Inflammatory macrophage (primary cell): ENCODE measurements at places on chromosomes 16 and 17.

GRCh38 chr16:765488-765865 lies 4.9 kb downstream of the MSLN start:
- no peak for DNase-seq

DNA sequence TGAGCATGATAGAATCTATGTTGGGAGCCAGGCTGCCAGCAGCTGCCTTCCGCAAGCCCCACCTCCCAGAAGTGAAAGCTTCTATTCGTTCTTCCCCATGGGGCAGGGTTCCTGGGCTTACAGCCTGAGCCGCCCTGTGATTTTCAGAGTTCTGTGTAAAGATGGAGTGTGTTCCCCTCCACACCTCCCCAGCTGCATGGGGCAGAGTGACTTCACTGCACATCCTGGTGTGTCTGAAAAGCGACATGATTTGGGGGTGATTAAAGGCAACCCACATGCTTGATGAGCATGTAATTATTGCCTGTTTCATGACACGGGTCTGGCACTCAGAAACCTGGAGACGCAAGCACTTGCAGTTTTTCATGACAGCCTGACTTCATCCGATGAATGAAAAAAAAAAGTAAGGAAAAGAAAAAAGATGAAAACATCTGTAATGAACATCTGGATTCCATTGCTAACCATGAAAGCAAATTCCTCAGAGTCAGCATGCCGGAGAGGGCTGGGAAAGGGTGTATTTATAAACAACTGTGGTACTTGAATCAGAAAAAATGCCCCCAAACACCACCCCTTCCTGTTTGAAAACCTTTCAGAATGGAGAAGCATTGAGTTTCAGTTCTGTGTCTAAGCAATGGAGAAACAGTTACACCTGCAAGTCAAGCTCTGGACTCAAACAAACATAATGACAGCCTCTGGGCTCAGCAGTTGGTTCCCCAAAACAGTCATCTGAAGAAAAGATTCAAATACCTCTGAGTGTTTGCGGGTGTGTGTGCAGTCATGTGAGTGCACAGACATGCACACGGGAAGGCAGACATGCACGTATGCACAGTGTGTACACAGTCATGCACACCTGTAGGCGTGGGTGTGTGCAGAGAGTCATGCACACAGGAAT lies 266.0 kb downstream of the ENGASE start:
- DNase-seq = no peak

GRCh38 chr17:17699491-17699890 lies 18.2 kb downstream of the RAI1 start:
- DNase-seq = no peak

GRCh38 chr17:41556306-41556705 lies 15.6 kb downstream of the KRT9 start:
- DNase-seq = no peak

DNA sequence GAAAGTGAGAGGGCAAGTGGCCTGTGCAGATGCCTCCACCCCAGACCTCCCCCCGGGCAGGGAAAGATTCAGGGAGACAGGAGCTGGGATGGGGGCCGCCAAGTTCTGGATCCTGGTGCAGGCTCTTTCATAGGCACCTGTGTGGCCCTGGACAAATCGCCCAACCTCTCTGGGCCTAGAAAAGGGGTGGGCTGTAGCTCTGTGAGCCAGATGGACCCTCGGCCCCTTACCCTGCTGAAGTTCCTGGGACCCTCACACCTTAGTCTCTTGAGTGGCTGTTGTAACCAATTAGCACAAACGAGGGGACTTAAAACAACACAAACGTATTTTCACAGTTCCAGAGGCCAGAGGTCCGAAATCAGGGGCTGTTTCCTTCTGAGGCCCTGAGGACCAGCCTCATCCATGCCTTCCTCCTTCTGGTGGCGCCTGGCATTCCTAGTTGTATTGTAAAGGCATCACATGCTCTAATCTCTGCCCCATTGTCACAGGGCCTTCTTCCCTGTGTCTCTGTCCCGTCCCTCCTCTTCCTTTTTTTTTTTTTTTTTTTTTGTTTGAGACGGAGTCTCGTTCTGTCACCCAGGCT lies 352.6 kb downstream of the SEC14L1 start:
- DNase-seq = peak; percentile 80

- no peak for DNase-seq
Measured at GRCh38 chr17:45048795-45049563, 2.5 kb downstream of the DCAKD start.

- no peak for DNase-seq
Measured at GRCh38 chr16:12468552-12468951, 335.1 kb downstream of the CPPED1 start.

- no peak for DNase-seq
Measured at GRCh38 chr17:57365420-57365819, 109.1 kb downstream of the MSI2 start.

DNA sequence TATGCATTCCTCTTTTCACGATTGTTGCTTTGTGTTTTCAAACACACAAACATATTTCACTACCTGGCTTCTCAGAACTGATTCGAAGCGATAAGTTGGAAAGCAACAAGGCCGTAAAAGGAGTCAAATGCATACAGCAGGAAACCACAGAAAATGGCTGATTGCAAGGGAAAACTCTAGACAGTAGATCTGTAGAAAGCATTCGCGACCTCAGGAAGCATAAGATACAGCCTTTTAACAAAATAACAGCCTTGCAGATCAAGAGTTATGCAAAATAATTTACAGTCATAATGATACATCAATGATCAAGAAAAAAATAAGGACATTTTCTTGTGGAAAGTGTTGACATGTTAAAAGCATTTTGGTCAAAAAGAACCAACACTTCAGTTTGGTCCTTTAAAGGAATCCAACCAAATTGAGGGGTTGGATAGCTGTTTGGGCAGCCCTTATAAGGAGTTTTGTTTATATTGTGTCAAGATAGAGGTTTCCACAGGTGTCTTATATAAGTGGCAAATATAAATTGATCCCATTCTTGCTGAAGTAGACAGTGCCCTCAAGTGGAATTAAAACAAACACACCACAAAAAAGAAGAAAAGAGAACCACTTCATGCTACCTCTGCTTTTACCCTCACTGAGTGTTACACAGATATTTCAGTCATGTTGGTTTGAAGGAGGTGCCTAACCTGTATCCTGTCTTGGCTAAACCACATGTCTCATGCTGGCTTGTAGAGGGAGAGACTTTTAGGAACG lies 5.5 kb downstream of the CYLD start:
- DNase-seq = peak; percentile 43

DNA sequence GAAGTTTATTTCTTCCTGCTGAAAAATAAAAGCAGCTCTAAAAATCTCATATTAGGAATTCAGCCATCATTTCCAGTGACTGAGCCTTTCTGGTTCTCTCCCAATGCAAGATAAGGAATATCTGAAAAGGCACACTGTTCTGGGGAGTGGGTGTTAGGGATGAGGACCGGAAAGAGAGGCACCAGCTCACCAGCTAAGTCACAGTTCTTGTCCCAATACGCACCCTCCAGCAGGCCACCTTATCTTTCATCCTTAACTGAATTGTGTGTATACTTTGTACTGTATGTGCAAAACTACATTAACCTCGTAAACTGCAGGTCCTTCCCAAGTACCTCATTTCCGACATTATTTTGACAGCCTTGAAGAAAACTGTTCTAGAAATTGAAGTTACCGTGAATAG lies 11.0 kb downstream of the AMFR start:
- peak; percentile 1 for DNase-seq

DNA sequence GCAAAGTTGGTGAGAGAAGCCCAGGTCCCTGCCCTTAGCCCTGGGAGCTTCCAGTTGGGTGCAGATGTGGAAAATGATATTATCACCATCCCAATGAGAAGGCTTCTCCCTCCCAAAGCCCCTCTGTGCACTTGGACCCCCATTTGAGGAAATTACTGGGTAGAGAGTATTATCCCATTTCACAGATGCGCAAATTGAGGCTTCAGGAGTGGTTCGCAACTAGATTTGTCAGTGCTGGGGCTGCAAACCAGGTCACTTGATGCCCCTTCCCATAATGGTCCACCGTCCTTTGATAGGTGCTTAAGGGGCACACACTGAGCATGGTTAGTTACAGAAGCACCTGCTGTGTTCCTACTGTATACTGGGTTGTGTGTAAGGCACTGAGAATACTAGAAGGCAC lies 14.3 kb upstream of the FOXN1 start:
- no peak for DNase-seq

GRCh38 chr16:4454623-4455022 lies 19.8 kb downstream of the NMRAL1 start:
- DNase-seq = no peak

GRCh38 chr17:42849451-42850181 lies 1.4 kb upstream of the AOC3 start:
- no peak for DNase-seq

- no peak for DNase-seq
Measured at GRCh38 chr17:39863244-39863917, 731 bp downstream of the IKZF3 start.

DNA sequence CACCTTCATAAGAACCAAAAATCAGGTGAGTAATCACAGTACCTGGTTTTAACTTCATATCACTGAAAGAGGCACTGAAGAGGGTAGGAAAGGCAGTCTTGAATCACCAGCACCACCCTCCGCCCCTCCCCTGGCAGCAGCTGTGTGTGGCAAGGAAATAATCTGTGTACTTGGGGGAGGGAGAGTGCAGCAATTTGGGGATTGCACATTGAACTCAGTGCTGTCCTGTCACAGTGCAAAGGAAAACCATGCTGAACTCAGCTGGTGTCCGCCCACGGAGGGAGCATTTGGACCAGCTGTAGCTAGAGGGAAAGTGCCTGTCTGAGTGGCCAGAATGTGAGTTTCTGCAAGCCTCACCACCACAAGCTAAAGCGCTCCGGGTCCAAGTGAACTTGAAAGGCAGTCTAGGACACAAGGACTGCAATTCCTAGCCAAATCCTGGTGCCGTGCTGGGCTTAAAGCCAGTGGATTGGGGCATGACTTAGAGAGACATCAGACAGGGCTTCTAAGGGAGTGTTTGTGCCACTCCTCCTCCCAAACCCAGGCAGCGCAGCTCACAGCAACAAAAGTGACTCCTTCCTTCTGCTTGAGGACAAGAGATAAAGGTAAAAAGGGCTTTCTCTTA lies 39.7 kb upstream of the ALDH3A1 start:
- peak; percentile 62 for DNase-seq

- no peak for DNase-seq
Measured at GRCh38 chr16:85991425-85991824, 92.5 kb downstream of the IRF8 start.

DNA sequence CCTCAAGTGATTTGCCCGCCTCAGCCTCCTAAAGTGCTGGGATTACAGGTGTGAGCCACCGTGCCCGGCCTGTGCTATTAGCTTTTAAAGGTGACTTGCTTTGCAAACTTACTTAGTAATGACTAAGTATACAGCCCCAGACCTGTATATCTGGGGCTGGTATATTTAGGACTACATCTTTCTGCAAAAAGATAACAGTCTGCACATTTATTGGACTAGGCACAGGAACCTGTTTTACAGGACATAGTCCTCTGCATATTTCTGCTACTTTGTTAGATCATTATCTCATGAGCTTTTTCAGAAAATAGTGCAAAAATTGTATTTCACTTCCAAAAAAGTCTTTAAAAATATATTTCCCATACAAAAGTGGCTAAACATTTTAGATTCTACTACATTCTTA lies 1.3 kb downstream of the KRT24 start:
- DNase-seq = no peak

DNA sequence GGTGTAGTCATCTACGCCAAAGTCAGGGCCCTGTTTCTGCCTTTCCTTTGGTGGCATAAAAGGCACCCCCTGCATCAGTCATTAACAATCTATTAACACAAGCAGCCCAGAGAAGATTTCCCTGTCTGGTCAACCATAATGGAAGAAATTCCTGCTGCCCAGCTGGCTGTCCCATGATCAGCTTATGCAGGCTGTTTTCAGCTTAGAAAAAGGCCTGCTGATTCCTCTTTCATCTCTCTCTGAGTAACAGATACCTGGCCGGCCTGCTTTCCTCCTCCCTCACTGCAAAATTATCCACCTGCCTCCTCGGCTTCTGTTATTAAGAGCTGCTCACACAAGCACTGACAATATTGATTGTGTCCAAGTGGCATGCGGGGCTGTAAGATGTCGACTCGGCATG lies 70.3 kb upstream of the MMP2 start:
- DNase-seq = no peak

DNA sequence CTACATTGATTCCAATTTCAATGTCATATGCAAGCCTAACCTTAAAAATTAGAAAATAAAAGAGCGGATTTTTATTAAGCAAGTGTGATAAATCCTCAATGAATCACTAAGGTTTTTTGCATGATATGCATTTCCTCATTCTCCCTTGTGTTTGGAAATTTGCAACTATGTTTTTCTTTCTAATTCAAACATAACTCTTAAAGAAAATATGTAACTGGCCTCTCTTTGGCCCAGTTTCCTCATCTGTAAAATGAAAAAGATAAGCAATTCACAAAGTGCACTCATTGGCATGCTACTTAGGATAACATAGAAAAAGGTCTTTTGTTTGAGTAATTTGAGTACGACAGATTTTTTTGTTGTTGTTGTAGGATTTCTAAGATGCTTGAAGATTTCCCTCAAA lies 295.5 kb downstream of the CDH11 start:
- no peak for DNase-seq

GRCh38 chr17:78600181-78600721 lies 23.1 kb upstream of the DNAH17 start:
- no peak for DNase-seq

- peak; percentile 4 for DNase-seq
Measured at GRCh38 chr17:7562208-7562605, 488 bp downstream of the SENP3 start.

DNA sequence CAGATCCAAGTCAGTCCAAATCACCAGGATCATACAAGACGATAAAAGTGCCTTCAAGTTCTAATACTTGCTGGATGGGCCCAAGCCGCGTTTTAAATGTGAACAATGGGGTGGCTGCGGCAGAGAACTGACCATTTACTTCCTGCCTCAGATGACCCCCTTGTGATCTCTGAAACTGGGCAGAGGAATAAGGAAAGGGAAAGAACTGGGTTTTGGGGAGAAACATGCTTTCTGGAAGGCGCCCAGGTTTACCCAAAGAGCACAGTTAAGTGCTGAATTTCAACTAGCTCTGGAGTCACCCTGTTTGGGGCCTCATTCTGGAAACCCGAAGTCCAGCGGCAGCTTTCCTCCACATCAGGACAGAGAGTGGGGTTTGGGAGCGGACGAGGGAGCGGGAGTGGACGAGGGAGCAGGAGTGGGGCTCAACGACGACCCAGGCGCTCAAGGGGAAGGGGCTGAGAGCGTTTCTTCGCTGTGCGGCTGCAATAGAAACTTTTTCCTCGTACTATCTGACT lies 1.6 kb downstream of the FAM20A start:
- peak; percentile 6 for DNase-seq
